NCI-H187 treated with DMSO at 0.1 percent for 48 hours (cell line): ENCODE measurements at places on chromosomes 13 and 19.
A peak's percentile ranks its signal among the peaks of the same experiment; 100 is the strongest.

- no peak for DNase-seq
These were observed 15.0 kb downstream of the NUFIP1 start for GRCh38 chr13:44974056-44974793.

- DNase-seq = no peak
These were observed 21.5 kb upstream of the MEDAG start for GRCh38 chr13:30884543-30884942.

DNA sequence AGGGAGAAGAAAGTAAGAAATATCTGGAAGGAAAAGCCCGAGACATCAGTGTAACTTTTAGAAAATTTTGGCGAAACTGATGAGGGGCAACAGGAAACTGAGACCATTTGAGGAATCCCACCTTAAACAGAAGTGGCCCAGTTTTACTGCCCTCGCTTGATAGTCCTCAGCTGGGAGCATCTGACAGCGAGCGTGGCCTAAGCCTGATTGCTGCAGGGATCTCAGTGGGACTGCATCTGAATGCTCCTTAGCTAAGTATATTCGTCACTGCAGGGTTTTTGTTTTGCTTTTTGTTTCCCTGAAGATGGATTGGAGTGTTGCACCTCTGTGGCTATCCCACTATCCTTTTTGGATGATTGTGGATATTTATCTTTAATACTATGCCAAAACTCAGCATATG, 262.7 kb upstream of the KLHL1 start:
- DNase-seq = no peak

GRCh38 chr19:35205733-35206323, 22.7 kb downstream of the FAM187B start:
- no peak for DNase-seq

- DNase-seq = no peak
These were observed 3.9 kb downstream of the LACC1 start for GRCh38 chr13:43883631-43884030.

DNA sequence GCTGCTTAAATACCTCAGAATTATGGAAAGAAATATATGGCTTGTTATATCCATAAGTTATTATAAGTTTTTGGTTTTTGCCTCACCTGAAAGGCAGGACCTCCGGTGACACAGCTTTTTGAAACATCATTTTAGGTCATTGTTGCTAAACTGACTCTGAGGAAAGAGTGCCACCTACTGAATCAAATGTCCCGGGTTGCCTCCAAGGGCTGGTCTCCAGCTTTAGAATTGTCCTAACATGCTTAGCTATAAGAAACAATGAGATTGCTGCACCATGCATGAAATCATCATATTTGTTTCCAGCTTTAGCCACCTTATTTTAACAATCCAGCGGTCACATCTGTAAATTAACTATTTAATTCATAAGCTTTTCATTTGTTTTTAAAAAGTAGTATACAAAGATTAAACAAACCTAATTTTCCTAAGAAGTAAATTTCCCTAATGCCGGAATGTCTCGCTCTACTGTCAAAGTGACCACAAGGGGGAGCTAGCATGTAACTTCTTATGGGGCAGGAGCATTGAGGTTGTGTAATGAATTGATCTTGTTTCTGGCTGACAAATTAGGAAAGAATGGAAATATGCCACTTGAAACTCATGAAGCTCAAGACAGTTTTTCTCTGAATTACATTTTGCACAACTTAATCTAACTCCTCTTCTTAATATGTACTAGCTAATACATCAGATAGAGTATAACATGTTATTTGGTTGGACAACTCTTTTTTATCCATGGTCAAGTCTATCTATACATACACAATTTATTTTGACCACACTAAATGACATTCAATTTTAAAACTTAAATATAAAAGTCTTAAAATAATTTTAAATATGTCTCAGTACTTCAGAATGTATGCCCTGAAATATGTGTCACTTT, 6.7 kb upstream of the PCDH17 start:
- peak; percentile 14 for DNase-seq

GRCh38 chr19:31962561-31962996, 382.8 kb upstream of the ZNF507 start:
- no peak for DNase-seq

DNA sequence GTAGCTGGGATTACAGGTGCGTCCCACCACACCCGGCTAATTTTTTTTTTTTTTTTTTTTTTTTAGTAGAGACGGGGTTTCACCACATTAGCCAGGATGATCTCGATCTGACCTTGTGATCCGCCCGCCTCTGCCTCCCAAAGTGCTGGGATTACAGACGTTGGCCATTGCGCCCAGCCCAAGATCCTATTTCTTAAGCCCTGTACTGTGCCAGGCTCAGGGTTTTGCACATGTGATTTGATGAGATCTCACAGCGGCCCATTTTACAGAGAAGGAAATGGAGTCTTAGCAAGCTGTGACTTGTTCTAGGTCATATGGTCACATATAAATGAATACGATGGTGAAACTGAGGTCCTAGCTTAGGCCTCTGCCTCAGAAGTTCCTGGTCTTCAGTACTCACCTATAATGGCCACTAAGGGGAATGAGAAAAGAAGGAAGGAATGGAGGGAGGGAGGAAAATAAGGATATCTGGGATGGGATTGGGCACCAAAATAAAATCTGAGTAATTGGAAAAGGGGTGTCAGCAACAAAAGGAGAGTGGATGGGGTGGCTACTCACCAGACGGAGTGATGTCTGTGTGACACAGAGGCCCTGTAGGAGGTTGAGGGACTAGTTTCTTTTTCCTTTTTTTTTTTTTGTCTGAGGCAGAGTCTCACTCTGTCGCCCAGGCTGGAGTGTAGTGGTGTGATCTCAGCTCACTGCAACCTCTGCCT, 1.3 kb downstream of the OSCAR start:
- DNase-seq = no peak

GRCh38 chr13:48804821-48805601, 151.3 kb downstream of the CYSLTR2 start:
- DNase-seq = no peak

DNA sequence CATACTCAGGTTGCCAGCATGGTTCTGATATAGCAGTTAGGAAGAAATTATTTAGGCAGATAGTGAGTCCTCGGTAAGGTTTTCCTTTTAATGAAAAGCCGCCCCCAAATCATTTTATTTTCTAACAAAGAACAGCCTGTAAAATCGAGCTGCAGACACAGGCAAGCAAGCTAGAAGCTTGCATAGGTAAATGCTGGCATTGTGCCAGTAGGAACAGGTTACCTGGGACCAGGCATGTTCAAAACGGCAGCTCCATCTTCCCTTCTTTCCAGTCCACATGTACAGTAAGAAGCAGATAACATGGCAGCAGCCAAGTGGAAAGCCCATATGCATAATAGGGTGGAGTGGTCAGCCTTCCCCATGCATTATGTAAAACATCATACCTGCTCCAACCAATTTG, 71.1 kb downstream of the UGGT2 start:
- no peak for DNase-seq

DNA sequence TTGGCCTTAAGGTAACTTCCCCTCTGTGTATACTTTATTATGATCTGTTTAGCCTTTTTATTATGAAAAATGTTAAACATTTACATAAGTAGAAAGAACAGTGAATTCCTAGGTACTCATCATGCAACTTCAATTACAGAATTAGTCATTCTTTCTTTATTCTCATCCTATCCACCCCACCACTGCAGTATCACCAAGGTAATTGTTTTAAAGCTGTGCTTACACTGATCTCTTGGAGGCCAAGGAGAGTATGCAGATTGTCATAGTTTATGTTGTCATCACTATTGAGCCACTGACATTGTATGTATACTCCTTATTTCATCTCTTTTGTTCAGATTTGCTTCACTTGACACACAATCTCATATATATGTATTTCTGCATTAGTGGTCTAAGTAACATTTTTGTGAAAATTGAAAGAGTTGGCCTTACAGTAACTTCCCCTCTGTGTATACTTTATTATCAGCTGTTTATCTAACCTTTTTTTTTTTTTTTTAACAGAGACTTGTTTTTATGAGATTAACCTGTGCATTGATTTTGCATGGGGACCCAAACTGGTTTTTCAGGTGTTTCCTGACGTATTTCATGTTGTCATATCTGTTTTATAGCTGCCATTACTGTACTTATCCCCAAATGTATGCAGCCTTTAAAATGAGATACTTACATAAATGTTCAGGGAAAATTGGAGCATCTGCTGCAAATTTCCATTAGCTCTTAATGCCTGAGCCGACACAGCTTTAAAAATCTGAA, 4.5 kb downstream of the ZNF507 start:
- no peak for DNase-seq

- DNase-seq = no peak
These were observed 1.8 kb downstream of the SBK3 start for GRCh38 chr19:55543567-55543966.

DNA sequence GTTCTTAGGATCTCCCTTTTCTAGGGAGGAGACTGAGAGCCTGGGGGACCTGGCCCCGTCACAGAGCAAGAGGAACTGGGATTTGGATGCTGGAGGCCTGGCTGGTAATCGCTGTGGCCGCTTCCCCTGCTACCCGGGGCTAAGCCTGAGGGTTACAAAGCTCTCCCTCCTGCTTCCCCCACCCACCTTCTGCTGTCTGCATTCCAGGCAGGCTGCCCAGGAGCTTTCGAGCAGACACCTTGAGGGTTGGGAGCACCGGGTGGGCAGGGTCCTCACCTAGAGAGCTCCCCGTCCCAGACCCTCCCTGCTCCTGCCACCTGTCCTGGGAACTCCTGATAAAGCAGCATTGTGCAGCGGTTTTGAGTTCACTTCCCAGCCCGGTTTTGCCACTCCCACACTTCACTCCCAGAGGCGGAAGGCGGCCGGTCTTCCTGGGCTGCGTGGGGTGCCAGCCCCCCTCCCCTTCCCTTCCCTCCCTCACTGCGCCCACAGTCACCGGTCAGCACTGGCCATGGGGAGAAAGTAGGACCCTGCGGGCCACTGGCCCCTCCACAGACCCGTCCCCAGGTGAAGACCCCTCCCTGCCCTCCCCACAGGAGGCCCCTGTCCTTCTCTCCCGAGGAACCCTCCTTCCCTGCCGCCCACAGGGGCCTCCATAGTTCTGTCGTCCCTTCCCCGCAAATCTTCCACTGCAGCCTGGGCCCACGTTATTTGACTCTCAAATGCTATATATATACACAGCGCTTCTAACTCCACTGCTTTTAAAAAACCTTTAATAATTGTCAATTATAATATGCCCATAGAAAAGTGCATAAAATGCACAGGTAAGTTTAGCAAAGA, 8.1 kb downstream of the PAK4 start:
- no peak for DNase-seq

DNA sequence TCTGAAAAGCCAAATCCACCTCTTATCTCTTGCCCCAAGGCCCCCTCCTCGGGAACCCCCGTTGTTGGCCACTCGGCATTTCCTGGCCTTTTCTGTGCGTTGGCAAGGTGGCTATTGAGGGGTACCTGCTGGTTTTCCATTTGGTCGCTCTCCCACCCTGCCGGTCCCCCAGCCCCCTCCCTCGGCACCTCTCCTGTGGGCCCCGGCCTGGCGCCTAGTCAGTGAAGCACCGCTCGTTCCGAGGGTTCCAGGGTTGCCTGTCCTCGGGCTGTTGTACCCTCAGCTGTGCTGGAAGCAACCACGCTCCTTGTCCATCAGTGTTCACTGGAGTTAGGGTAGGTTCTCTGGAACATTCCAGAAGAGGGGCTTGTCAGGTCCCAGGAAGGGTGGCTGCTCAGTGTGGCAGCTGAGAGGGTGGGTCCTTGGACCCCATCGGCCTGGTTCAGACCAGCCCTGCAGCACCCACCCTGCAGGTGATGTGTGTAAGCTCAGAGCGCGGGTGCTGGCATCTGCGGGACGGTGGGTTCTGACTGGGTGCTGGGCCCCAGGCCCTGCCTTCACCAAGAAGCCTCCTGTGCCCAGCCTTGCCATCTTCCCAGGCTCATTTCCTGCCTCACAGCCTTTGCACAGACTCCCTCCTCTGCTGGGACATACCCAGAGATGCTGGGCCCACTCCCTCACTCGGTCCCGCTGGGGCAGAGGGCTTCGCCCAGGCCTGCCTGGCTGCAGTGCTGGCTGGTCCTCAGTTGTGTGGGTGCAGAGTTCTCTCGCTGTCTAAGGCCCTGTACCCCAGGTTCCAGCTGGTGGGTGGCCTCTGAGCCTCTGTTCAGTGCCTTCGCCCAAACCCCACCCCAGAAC, 21.3 kb downstream of the NKPD1 start:
- DNase-seq = no peak

GRCh38 chr13:107376341-107377125, 808.6 kb upstream of the ARGLU1 start:
- DNase-seq = no peak

DNA sequence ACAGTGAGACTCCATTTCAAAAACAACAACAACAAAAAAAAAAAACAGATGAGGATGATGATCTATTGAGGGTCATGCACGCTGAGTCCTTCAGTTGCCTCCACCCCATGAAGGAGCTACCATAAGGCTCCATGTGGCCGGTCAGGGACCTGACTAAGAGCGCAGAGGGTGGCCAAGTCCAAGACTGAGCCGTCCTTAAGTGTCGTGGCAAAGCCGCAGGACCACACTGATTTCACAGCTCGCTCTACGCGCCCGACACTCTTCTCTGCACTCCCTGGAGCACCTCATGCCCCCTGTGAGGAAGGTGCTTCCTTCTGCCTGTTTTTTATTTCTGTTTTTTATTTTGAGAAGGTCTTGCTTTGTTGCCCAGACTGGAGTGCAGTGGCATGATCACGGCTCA, 12.3 kb downstream of the TTYH1 start:
- no peak for DNase-seq

- DNase-seq = no peak
These were observed 953 bp downstream of the KCNN4 start for GRCh38 chr19:43779820-43780219.

GRCh38 chr19:33373453-33374235, at the start of gene CEBPG:
CEBPG (plus strand) TSS chr19:33373709; CDS start chr19:33379240, 5,531 bp downstream.
- no peak for DNase-seq

DNA sequence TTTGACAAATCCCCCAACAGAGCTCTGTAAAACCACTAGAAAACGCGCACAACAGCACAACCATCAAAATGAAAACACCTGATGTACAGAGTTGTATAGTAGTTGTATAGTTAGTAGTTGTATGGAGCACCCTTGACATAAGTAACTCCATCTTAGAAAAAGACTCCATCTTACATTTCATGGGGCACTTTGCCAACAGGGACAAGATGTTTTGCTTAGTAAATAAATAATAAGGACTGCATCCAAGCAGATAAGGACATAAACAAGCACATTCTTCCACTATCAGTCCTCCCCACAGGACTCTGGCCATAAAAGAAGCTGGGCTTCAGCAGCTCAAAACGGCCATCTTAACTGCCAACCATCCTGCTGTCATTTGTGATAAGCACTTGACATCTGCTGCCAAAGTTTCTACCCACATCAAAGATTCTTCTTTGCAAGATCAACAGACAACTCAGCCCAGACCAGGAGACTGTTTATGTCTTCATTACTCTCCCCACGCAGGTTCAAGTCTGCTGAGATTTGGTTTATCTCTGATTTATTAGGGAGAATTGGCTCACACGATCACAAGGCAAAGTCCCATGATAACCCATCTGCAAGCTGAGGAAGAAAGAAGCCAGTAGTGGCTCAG, 20.7 kb upstream of the ZNF331 start:
- DNase-seq = no peak

- no peak for DNase-seq
These were observed 1.7 kb downstream of the PTOV1 start for GRCh38 chr19:49852631-49853126.

GRCh38 chr13:19586904-19587634, 25.7 kb upstream of the TPTE2 start:
- DNase-seq = no peak

- no peak for DNase-seq
These were observed 1730.9 kb downstream of the PCDH9 start for GRCh38 chr13:65499256-65499655.
